ENCODE measurements at places on chromosomes 3 and 15.

GRCh38 chr15:58276924-58277323 lies 138.7 kb downstream of the AQP9 start:
- DNase-seq = no peak

- DNase-seq = no peak
Observed at GRCh38 chr15:58770519-58770856, 614 bp upstream of the MINDY2 start.

- DNase-seq = no peak
Observed at GRCh38 chr3:69212411-69213160, 90.2 kb upstream of the LMOD3 start.

GRCh38 chr3:22982981-22983587 lies 220.0 kb upstream of the UBE2E2 start:
- no peak for DNase-seq

DNA sequence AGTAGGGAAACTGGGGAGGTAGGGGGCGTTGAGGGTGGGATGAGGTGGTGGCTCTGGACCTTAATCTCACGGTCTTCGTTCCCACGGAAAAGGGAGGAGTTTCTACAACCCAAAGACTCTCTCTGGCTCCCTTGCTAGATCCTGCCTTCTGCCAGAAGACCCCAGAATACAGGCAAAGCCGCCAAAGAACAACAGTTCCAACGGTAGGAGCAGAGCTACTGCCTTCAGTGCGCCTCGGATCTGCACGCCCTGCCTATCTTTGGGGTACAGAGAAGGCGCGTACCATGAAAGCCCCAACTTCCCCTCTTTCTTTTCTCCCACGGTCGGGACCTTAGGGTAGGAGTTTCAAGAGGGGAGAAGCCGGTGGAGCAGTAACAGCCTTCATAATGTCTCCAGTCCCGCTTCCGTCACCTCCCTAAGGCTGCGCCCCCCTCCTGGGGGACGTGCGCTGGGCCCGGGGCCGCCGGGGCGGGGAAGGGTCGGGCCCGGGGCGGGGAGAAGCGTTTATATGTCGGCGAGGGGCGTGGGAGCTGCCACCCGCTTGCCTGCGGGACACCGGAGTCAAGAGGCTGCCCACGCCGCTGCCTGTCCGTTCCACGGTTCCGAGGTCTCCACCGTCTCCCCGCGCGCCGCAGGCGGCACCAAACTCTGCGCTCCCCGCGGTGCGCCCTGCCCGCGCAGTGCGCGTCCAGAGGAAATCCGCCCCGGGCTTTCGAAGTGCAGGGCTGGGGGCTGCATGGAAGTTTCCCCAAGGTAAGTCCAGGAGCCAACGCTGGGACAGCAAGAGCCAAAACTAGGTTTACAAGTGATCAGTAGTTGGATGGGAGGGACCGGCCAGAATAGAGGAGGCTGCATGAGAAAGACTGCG lies at the start of gene COL6A6:
Gene COL6A6 (plus strand): TSS at position 533 of the 868 bp plus-strand sequence. CDS start 43,188 bp downstream, outside the sequence.
- DNase-seq = no peak
